Tongue (tissue), 3 donors: ENCODE measurements at places on chromosomes 1 and 21. TPM values are rescaled to one million over a fixed set of nuclear protein-coding genes. Genes with fewer than 3 reads are reported as not detected.

The RC3H1 gene
- total RNA-seq: 31.4 TPM

The FCRL6 gene
- total RNA-seq: not detected

The GBP7 gene
- not detected for total RNA-seq

The GRIK3 gene
- total RNA-seq: 3.2 TPM

The CROCC gene
- 30.7 TPM for total RNA-seq

The OPRD1 gene
- 0.72 TPM for total RNA-seq

The DRAM2 gene
- 24.6 TPM for total RNA-seq

The CD101 gene
- 3.0 TPM for total RNA-seq

The OR2T1 gene
- total RNA-seq: not detected
